ENCODE measurements at places on chromosomes 1 and 21. TPM values are rescaled to one million over a fixed set of nuclear protein-coding genes. Genes with fewer than 3 reads are reported as not detected.

DNA sequence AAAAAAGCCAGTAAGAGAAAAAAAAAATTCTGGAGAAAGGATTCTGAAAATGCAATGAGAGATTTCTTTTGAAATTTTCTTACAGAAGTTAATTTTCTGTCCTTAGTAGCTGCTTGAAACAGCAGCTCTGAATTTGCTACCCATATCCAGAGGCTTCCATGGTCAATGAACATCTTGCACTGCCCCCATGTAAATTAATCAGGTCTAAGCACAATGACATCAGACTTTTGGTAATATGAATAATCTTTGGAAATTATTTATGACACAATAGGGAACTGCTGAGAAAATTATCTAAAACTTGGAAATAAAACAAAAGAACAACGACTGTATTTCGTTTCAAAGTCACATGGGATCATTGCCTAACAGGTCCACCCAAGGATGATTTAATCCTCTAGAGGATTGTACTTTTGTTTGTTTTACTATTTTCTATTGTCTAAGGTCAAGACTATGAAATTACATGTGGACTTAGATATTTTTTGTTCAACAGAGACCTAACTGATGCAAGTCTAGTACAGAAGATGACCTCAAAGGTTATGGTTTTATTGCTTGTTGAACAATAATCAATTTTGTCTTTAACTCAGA is 312.1 kb downstream of the BACH1 start:
- H3K4me3 ChIP-seq = no peak overlapping the region
- peaks cover 8% of the 10 kb centered on the region for H3K4me1 ChIP-seq
- H3K27ac ChIP-seq = no peak overlapping the region
- no peaks in the 10 kb centered on the region for H3K27me3 ChIP-seq
- DNase-seq = no peak

GRCh38 chr1:150320667-150320978 is 710 bp upstream of the PRPF3 start:
- H3K36me3 ChIP-seq = peaks cover 4% of the 10 kb centered on the region
- no peak for DNase-seq
- no peaks in the 10 kb centered on the region for H3K27me3 ChIP-seq
- peak overlapping the region; percentile 98 for H3K4me3 ChIP-seq
- peaks cover 18% of the 10 kb centered on the region for H3K4me1 ChIP-seq

DNA sequence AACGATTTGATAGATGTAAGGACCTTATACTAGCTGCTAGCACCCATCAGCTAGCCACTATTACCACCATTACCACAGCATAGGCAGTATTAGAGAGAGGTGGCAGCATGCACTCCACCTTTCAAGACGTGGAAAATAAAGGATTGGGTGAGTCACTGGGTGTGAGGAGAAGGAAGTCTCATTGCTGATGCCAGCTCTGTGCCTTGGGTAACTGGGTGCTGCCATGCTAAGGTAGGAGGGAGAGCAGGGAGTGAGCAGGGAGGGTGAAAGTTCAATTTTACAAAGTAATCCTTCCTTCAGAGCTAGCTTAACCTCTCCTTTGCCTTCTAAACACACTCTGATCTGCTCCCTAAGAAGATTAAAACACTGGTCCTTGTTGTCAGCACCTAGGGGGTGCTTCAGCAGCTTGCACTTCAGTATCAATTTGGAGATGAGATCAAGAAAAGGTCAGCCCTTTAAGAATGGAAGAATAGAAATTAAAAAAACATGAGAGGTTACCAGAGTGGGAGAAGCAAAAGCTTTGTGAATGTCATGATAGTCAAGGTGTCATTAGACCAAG is 1.8 kb upstream of the LIN9 start:
- no peak overlapping the region for H3K4me3 ChIP-seq
- DNase-seq = no peak
- no peak overlapping the region for H3K27ac ChIP-seq
- H3K4me1 ChIP-seq = peaks cover 18% of the 10 kb centered on the region
- no peaks in the 10 kb centered on the region for H3K27me3 ChIP-seq
- H3K36me3 ChIP-seq = no peaks in the 10 kb centered on the region

Gene DNAJC28
- 3.1 TPM for total RNA-seq

Gene FCGR3B
- not detected for total RNA-seq

DNA sequence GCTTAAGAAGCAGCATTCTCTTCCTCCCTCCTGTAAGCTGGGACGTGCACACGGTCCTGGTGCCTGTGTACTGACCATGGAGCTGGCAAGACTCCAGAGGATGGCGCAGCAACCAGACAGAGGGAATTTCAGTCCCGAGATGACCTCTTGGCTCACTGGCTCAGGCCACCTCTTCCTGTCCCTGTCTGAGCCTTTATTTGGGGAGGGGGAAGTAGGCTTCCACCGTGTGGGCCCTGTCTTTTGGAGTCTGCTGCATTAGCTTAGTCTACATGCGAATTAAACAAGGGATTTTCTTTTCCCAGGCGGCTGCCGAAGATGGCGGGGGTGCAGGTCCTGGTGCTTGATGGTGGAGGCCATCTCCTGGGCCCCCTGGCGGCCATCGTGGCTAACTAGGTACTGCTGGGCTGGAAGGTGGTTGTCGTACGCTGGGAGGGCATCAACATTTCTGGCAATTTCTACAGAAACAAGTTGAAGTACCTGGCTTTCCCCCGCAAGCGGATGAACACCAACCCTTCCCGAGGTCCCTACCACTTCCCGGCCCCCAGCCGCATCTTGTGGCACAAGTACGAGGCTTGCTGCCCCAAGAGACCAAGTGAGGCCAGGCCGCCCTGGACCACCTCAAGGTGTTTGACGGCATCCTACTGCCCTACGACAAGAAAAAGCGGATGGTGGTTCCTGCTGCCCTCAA is 10.2 kb downstream of the IL24 start:
- no peak for DNase-seq
- H3K36me3 ChIP-seq = no peaks in the 10 kb centered on the region
- peaks cover 75% of the 10 kb centered on the region for H3K27me3 ChIP-seq
- peaks cover 6% of the 10 kb centered on the region for H3K4me1 ChIP-seq
- H3K27ac ChIP-seq = no peak overlapping the region

DNA sequence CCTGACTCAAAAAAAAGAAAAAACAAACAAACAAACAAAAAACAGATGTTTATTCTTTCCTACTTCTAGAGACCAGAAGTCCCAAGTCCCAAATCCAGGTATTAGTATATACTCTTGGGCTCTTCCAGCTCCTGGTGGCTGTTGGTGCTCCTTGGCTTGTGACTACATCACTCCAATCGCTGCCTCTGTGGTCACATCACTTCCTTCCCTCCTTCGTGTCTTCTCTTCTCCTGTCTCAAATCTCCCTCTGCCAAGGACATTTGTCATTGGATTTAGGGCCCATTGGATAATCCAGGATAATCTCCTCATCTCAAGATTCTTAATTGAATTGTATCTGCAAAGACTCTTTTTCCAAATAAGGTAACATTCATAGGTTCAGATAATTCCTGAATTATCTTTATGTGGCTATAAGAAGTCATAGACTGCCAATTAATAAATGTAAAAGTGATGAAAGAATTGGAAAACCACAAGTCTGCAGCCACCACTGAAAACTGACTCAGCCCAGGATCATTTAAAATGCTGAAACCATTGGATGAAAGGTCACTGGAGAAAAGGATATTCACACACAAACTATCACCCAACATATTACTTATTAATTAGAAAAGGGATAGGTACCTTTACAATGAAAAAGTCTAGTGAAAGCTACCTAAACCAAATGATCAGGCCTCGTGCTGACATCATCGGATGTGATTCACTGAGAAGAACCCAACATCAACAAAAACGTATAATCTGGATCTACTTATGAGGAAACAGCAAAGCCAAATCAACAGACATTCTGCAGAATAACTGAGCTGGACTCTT is 67.1 kb downstream of the ZNF281 start:
- H3K27me3 ChIP-seq = no peaks in the 10 kb centered on the region
- H3K36me3 ChIP-seq = no peaks in the 10 kb centered on the region
- peaks cover 1% of the 10 kb centered on the region for H3K4me1 ChIP-seq
- no peak for DNase-seq
- H3K27ac ChIP-seq = no peak overlapping the region

DNA sequence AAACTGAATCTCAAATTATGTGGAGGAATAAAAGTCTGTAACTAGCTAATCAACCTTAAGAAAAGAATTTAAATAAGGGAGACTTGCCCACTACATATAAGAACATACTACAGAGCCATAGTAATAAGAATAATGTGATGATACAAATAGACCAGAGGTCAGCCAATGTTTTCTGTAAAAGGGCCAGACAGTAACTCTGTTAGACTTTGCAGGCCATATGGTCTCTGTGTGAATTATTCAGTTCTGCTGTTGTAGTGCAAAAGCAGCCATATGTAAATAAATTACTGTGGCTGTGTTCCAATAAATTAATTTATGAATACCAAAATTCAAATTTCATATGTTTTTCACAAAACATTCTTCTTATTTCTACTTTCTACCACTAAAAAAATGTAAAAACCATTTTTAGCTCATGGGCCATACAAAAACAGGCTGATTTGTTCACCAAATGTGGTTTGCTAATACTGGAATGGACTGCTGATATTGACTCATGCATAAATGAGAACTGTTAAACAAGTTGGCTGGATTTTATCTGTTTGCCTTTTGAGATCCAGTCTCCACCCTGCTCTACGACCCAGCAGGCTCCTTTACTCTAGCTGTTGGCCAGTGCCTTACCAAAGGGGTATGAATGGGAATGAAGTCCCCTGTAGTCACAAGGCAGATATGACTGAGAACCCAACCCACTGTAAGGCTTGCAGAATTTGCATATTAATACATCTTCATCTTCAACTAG is 98.2 kb upstream of the ZNHIT6 start:
- H3K4me3 ChIP-seq = no peak overlapping the region
- no peaks in the 10 kb centered on the region for H3K36me3 ChIP-seq
- H3K27ac ChIP-seq = no peak overlapping the region
- H3K27me3 ChIP-seq = peaks cover 8% of the 10 kb centered on the region

Gene TNFAIP8L2
- total RNA-seq = not detected

- no peak for DNase-seq
- H3K4me1 ChIP-seq = peaks cover 6% of the 10 kb centered on the region
- H3K4me3 ChIP-seq = no peak overlapping the region
- H3K27ac ChIP-seq = no peak overlapping the region
These were observed 34.4 kb downstream of the HSD3B1 start for GRCh38 chr1:119541389-119541788.

- no peak for DNase-seq
- peak overlapping the region; percentile 92 for H3K27ac ChIP-seq
- peaks cover 9% of the 10 kb centered on the region for H3K4me1 ChIP-seq
These were observed 528.6 kb downstream of the LTN1 start for GRCh38 chr21:28464095-28464494.

- H3K4me1 ChIP-seq = no peaks in the 10 kb centered on the region
- H3K36me3 ChIP-seq = no peaks in the 10 kb centered on the region
- H3K4me3 ChIP-seq = no peak overlapping the region
- no peak overlapping the region for H3K27ac ChIP-seq
- DNase-seq = no peak
These were observed 14.4 kb downstream of the TMPRSS3 start for GRCh38 chr21:42381347-42381984.

GRCh38 chr1:63320022-63320721 is 2.2 kb upstream of the FOXD3 start:
- H3K36me3 ChIP-seq = no peaks in the 10 kb centered on the region
- no peak overlapping the region for H3K4me3 ChIP-seq
- H3K27ac ChIP-seq = no peak overlapping the region
- DNase-seq = no peak
- peaks cover 88% of the 10 kb centered on the region for H3K27me3 ChIP-seq

Gene OPN3
- 15.1 TPM for total RNA-seq

Gene OLIG2
- total RNA-seq = 0.35 TPM

Gene ADAM30
- total RNA-seq = not detected

DNA sequence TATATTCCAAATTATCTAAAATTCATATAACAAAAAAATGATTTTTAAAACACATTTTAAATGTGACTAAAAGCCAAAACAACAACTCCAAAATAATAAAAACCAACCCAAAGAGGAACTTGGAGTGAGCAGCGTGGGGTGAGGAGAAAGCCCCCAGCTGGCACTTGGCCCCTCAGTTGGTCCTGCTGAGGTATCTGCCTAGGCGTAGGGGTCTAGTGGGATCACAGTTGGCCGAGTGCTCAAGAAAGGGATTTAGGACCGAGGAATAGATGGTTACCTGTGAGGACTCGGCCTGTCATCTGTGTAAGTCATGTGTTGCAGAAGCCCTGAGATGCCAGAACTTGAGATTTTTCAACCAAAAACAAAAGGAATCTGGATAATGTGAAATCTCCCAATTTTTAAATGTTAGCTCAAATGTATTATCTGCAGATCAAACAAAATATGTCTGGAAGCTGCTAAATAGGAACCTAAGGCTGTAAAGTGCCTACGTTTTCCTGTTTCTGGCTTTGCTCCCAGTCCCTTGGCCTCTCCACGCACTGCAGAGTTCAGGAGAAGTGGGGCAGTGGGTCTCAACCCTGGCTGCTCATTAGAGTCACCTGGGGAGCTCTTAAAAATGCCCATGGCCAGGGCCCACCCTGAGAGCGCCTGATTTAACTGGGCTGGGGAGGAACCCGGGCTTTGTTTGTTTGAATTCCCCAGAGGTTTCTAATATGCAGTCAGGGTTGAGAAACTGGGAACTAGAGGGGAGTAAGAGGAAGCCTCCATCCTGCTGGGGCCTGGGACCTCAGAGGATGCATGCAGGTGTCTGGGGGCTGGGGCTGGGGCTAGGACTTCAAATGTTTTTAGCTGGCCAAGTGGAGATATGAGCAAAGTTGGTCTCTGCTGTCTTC is 38.5 kb upstream of the LDLRAP1 start:
- H3K4me1 ChIP-seq = peaks cover 31% of the 10 kb centered on the region
- peak overlapping the region; percentile 79 for H3K27ac ChIP-seq
- H3K27me3 ChIP-seq = no peaks in the 10 kb centered on the region
- DNase-seq = no peak
- peaks cover 1% of the 10 kb centered on the region for H3K36me3 ChIP-seq
- H3K4me3 ChIP-seq = no peak overlapping the region

Gene GUCA2A
- not detected for total RNA-seq

Gene DCST1
- not detected for total RNA-seq

- DNase-seq = peak; percentile 89
- peak within 1 kb of the TSS; percentile 100 for H3K27ac ChIP-seq
- no peaks in the 10 kb centered on the region for H3K36me3 ChIP-seq
- peak within 1 kb of the TSS; percentile 94 for H3K4me3 ChIP-seq
These were observed at the start of gene PTPN14 for GRCh38 chr1:214551436-214552173. Gene PTPN14 (minus strand): TSS chr1:214551602. CDS start chr1:214464803, 86,799 bp downstream.

GRCh38 chr1:244502630-244503029 is 41.6 kb downstream of the CATSPERE start:
- H3K27me3 ChIP-seq = no peaks in the 10 kb centered on the region
- no peak overlapping the region for H3K27ac ChIP-seq

Gene TARDBP
- total RNA-seq = 179 TPM

DNA sequence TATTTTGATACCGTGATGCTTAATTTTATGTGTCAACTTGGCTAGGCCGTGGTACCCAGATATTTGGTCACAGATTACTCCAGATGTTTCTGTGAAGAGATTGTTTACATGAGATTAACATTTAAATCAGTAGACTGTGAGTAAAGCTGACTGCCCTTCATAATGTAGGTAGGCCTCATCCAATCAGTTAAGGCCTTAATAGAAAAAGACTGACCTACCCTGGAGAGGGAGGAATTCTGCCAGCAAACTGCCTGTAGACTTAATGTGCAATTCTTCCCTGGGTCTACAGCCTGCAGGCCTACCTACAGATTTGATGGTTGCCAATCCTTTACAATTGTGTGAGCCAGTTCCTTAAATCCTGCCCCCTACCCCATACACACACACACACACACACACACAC is 4.3 kb downstream of the SETSIP start:
- H3K4me1 ChIP-seq = no peaks in the 10 kb centered on the region
- no peaks in the 10 kb centered on the region for H3K36me3 ChIP-seq
- no peak overlapping the region for H3K4me3 ChIP-seq

Gene GPR37L1
- 0.07 TPM for total RNA-seq

GRCh38 chr21:14531757-14532316 is 14.3 kb downstream of the SAMSN1 start:
- H3K4me1 ChIP-seq = peaks cover 8% of the 10 kb centered on the region
- no peaks in the 10 kb centered on the region for H3K36me3 ChIP-seq
- DNase-seq = no peak
- H3K27ac ChIP-seq = no peak overlapping the region

Measured in mesothelial cell of epicardium (in vitro differentiated cells).